Activated CD4-positive, alpha-beta T cell treated with anti-CD3 and anti-CD28 coated beads, Interleukin-2, Interleukin-4, amounts not matched to agents 100 ng/mL and 50 ng/mL, durations not matched to agents 16 hours and 8 hours (primary cell): ENCODE measurements at places on chromosomes 11 and 22.

GRCh38 chr22:23503142-23503541 is 76.9 kb downstream of the IGLL1 start:
- no peak for DNase-seq

- DNase-seq, result no peak
Measured at GRCh38 chr11:20125927-20126326, 34.3 kb downstream of the DBX1 start.

- DNase-seq, result no peak
Measured at GRCh38 chr11:117548876-117549275, 221.2 kb downstream of the CEP164 start.

GRCh38 chr22:30861688-30862552 is 106.7 kb downstream of the MORC2 start:
- DNase-seq, result no peak

DNA sequence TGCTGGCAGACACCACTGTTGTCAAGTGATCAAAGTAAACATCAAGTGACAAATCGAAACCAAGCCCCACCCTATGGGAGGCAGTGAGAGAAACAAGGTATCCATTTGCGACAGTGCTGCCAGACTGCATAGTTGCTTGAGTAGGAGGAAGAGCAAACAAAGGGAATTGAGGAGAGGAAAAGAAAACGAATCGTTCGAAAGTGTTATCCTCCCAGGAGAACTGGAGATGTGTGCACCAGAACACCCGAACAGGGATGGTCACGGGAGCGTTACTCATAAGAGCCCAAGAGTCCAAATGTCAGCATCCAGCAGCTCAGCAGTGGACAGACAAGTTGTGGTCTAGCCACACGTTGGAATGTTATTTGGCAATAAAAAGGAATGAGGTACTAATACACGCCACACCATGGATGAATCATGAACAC is 58.4 kb upstream of the NUP50 start:
- DNase-seq, result no peak

DNA sequence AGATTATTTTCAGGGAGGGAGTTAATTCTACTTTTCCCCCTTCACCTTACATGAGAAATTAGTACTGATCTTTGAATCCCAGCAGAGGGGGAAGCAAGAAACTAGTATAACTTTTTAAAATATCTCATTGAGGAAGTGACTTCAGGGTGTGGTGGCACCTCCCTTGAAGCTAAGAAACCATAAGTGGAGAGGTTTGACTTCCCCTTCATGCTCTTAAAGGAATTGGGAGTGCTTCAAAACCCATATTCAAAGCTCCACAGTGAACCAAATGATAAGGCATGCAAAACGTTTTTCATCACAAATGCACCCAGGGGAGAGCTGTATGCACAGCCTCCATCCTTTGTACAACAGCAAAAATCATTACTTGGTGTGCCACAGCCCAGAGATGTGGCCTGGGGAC is 540 bp downstream of the MS4A14 start:
- no peak for DNase-seq

DNA sequence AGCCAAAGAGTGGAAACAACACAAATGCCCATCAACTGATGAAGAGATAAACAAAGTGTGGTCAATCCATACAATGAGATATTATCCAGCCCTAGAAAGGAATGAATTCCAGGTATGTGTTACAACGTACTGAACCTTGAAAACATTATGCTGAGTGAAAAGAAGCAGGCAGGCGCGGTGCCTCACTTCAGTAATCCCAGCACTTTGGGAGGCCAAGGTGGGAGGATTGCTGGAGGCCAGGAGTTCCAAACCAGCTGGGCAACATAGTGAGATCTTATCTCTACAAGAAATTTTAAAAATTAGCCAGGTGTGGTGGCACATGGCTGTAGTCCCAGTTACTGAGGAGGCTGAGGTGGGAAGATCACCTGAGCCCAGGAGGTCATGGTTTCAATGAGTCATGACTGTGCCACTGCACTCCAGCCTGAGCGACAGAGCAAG is 24.6 kb upstream of the TESMIN start:
- no peak for DNase-seq

DNA sequence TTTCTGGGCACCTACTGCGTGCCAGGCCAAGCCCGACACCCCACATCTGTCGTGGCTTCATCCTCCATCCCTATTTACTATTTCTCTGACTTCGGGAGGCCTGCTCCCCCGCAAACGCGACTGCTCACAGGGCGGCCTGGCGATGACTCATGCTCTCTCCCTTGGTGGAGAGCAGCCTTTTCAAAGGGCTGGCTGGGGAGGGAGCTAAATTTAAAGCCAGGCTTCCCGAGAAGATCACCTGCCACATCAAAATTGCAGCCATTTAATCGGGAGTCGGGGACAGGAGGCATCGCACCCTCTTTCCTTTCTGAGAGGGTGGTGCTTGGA is 24.9 kb upstream of the SHISAL1 start:
- DNase-seq, result no peak

DNA sequence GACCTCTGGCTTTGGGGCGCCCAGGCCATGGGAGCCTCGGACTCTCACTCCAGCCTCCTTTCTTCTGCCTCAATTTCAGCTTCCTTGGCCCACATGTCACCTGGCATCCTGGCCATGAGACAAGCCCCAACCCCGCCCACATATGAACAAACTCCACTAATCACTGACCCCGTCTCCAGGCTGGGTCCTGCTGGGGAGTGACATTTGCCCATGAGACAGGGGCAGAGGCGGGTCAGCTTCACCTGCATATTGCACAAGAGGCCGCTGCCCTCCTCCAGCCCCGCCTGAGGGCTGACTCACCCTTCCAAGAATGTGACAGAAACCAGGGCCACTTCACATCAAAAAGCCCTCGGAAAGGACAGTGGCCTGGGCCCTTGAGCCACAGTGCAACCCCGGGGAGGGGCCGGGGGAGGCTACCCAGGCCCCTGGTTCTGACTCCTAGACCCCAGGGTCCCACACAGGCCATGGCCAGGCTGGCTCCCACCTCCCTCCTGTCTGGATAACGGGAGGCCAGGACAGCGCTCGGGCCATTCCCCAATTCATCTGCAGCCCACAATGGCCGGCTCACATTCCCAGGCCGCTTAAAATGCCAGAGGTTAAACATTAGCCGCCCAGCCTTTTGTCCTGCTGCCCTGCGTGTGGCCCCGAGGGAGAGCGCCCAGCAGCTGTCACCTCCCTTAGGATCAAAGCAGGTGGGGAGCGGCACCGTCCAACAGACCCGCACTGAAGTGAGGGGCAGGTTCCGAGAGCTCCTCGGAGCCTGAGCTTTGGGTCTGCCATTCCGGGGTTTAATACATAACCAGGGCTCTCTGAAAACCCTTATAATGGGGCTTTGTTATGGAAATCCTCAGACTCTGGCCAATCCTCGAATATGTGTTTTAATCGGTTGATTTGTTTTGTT is 42.3 kb downstream of the TRMU start:
- DNase-seq, result no peak

- DNase-seq, result no peak
Measured at GRCh38 chr22:50675553-50676179, 3.0 kb downstream of the SHANK3 start.

- no peak for DNase-seq
Measured at GRCh38 chr11:44518968-44519550, 46.4 kb upstream of the CD82 start.

DNA sequence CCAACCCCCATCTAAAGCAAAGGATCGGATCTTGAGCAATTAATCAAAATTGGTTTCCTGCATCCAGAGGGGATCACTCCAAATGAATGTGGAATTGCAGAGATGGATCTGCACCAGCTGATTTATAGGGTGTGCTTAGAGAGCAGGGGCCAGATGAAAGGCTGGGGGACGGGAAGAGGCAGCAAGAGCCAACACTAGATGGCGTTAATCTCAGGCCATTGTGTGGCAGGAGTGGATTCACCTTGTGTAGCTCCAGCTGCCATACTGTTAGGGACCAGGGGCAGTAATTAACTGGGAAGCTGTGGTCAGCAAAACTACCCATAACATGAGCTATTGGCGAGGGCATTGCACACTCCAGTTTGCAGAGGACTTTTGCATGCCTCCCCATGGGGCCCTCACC is 35.6 kb downstream of the SERPINH1 start:
- peak; percentile 22 for DNase-seq

GRCh38 chr11:64359712-64360445 is 917 bp downstream of the RPS6KA4 start:
- DNase-seq, result no peak

DNA sequence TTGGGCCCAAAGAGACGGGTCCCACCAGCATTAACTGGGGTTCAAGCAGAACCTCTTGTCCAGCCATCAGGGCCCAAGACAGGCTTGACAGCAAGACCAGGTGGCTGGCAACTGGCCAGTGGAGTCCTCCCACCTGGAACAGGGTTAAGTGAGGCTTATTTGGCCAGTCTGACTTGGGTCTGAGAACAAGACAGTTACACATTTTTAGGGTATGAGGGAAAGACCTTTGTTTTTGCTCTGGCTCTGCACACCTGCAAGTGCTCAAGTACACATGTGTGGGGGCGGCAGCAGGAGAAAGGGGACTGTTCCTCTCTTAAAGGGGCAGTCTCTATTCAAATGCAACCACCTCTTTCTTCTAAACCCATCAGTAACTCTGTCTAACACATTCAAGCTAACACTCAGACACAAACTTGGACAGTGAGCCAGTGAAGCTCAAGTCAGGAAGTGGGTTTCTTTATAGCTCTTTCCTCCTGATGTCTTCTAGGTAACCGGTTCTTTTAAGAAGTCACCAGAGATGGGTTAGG is 116.2 kb downstream of the ETS1 start:
- peak; percentile 74 for DNase-seq

DNA sequence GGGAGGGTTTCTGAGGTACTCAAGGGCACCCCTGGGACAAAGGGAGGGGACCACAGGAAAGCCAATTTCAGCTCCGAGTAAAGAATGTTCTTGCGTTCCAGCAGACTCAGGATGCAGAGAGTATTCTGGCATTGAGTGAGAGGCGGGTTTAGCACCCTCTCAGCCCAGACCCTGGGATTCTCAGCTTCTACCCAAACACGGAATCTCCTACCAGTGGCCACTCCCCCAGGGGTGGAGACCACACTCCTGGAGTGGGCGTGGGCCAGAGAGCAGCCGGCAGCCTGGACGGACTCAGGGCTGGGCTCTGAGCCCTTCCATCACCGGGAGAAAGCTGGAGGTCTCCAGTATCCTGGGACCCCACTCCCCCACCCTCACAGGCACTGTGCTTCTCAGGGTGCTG is 26.1 kb upstream of the TTLL12 start:
- no peak for DNase-seq
